ENCODE measurements at places on chromosomes 13 and 19.

GRCh38 chr13:42574011-42574410 is at the start of gene TNFSF11:
TNFSF11 (plus strand) TSS chr13:42574152; CDS start chr13:42574304, 152 bp downstream.
- no peak for DNase-seq

DNA sequence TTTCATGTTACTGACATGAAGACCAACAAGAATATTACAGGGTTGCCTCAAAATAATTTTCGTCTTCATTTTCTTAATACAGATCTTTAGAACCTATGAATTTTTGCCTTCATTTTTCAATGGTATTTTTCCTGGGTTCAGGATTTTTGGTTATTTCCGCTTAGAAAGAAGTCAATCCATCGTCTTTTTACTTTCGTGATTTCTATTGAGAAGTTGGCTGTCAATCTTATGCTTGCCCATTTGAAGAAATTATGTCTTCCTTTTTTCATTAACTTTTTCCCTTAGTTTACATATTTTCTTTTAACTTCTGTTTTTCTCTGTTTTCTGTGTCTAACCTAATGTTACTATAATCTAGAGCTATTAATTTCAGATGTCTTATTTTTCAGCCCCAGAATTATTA is 868.9 kb upstream of the SLC10A2 start:
- DNase-seq: no peak

GRCh38 chr19:49845414-49845813 is 5.5 kb upstream of the PTOV1 start:
- DNase-seq: no peak

GRCh38 chr13:79602936-79603335 is 122.0 kb downstream of the NDFIP2 start:
- DNase-seq: no peak

GRCh38 chr19:8363803-8364771 is at the start of gene ANGPTL4:
ANGPTL4 (plus strand) TSS chr19:8364155; CDS start chr19:8364322, 167 bp downstream.
- DNase-seq: no peak

- peak; percentile 25 for DNase-seq
Measured at GRCh38 chr13:52195401-52195837, 36.0 kb upstream of the NEK3 start.

DNA sequence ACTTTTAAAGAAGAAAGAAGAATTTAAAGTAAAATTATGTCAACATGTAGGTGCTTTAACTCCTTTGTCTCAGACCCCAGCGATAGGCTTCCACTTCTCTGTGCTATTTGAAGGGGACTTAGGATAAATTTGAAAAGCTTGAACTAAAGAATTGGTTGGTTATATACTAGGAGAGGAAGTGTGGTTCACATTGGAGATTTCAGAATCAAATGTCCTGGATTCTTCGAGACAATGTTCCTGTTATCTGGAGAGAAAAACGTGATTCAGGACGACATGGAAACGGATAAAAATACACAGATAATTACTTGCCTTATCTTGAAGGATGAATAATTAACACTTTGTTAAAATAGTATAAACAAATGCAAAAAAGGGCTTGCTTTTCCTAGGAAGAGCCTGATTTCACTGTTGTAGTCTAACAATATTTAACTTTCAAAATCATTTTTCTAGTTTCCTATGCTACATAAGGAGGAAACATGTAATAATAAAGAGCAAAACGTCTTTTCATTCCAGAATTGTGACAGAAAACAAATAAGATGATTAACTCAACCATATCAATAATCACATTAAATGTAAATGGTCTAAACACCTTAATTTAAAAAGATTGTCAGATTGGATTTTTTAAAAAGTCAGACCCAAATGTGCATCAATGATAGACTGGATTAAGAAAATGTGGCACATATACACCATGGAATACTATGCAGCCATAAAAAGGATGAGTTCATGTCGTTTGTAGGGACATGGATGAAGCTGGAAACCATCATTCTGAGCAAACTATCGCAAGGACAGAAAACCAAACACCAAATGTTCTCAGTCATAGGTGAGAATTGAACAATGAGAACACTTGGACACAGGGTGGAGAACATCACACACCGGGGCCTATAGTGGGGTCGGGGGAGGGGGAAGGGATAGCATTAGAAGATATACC is 724 bp upstream of the ZNF780A start:
- no peak for DNase-seq

DNA sequence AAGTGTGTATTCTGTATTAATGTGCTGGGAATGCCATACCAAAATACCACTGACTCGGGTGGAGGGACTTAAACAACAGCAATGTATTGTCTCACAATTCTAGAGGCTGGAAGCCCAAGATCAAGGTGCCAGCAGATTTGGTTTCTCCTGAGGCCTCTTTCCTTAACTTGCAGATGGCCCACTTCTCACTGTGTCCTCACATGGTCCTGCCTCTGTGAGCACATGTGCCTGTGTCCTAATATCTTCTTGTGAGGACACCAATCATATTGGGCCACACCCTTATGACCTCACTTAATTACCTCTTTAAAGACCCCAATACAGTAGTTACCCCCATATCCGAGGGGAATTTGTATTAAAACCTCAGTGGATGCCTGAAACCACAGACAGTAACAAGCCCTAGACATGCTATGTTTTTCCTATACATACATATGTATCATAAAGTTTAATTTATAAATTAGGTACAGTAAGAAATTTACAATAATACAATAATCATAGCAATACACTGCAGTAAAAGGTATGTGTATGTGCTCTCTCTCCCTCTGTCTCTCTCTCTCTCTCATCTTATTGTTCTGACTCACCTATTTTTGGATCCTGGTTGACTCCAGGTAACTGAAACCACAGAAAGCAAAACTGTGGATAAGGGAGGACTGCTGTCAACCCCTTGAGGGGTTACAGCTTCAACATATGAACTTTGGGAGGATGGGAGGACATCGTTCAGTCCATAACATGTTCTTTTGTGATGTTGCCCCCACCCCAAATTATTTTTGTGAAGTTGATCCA is 174.3 kb downstream of the IRS2 start:
- DNase-seq: no peak

DNA sequence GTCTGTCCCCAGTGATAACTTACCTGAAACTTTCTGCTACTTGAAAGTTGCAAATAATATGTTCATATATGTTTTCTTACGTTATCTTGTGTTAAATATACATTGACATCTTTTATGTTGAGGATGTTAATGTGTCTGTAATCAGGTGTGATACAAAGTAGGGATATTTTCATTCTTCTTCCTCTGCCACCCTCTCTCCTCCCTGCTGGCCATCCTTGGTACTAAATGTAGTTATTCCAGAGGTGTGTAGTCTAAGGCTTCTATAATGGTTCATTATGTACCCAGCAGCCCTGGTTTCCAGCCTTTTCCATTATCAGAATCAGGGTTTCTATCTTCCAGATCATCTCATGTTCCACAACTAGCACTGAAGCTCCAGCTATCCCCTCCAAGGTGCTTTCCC is 606.7 kb upstream of the KLHL1 start:
- no peak for DNase-seq

DNA sequence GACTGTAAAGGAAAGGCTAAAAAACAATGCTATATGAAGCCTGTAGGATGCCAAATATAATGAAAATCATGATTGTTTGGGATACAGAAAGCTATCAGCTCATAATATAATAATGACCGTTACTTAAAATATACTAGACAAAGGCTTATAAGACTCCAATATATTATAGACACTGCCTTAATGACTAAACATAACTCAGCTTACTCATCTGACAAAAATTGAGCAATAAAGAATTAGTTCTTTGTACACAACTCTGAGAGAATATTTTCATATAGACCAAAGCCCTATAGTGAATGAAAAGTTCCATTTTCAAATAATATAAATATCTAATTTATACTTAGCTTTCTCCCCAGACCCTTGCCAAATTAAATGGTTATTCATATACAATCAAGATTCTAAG is 283.3 kb downstream of the DIAPH3 start:
- no peak for DNase-seq

DNA sequence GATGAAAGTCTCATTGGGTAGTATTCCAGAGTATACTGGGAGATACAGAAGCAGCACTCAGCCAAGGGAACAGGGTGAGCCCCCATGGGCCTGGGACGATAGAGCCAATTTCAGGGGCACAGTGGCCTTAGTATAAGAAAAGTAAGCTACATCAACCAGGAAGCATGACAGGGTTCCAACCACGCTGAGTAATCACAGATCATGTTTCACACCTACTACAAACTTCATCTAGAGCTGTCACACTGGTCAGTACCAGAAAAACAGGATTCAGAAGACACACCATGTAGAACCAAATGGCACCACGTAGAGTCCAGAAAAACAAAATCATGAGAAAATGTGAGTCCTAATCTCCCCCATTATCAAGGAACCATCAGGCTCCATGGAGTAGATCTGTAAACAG is 1292.4 kb upstream of the MIR17HG start:
- DNase-seq: no peak

DNA sequence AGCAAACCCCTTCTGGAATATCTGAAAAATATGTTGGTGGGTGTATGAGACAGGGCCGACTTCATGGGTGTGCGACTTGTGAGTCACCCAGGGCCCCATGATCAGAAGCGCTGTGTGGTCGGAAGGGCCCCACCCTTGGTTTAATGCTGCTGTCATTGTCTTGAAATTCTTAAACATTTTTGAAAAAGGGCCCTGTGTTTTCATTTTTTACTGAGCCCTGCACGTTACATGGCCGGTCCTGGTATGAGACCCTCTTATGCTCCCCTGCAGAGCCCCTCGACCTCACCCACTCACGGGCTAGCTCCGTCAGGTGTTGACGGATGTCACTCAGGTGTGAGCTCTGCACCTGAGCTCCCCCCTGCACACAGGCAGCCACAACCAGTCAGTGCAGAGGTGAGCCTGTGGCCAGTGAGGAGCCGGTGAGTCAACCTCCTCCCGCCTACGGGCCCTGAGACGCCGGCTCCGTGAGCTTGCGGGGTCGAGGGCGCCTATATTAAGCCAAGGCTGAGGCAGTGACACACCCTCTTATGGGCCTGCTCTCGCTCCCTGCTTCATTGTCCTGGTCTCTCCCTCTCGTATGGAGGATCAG is 27.7 kb downstream of the GADD45B start:
- peak; percentile 52 for DNase-seq

DNA sequence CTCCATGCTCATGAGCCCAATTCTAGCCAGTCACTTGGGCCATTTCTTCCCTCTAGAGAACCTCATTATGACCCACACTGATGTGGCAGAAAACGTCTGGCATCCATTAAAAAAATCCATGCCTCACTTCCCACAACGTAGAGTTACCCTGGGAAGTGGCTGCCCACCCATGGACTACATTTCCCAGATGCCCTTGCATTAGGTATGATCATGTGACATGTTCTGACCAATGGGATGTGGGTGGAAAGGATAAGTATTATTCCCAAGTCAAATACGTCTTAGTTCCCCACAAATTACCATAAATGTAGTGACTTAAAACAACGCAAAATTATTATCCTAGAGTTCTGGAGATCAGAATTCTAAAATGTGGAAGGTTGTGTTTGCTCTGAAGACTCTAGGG is 47.9 kb upstream of the ZNRF4 start:
- no peak for DNase-seq

GRCh38 chr19:2016041-2016807 is 710 bp upstream of the BTBD2 start:
- DNase-seq: no peak

All from stimulated activated CD8-positive, alpha-beta memory T cell treated with anti-CD3 and anti-CD28 coated beads, Interleukin-4, amount 100 ng/mL, for 1 hour (primary cell).